ENCODE measurements at places on chromosomes 4 and X.
A peak's percentile ranks its signal among the peaks of the same experiment; 100 is the strongest.

DNA sequence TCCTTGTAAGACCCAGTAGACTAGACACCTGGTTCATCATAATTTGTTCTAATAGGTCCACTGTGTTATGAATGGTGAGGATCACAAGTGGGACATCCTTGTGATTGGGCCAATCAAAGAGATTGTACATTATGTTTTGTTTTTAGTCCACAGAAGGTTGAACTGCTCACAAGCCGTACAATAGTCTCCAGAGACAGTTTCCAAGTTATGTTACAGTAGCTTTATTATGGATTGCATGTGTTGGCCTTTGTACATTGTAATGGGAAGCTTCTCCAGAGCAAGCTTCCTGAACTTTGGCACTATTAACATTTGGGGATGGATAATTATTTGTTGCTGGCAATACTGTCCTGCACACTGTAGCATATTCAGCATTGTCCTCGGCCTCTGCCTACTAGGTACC, 86.1 kb downstream of the MAGEB10 start:
- no peak for DNase-seq

- DNase-seq, result no peak
Observed at GRCh38 chrX:39897741-39898097, 200.0 kb downstream of the BCOR start.

DNA sequence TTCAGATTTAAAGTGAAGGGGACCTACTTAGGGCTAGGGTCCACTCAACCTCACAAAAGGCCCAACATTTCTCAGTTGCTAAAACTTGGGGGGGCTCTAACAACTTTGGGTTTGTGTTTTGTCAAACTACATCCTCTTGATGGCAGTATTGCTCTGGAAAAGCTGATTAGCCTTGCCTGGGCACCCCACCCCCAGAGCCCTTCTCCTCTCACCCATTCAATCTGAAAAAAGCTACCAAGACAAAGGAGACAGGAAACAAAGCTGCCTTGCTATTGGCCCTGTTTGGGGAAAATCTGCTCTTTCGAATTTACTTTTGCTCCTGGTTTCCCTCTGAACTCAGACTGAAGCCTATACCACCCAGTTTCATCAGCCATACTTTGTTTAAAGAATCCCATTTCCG, 195.2 kb upstream of the STK26 start:
- DNase-seq, result no peak

- DNase-seq, result no peak
Observed at GRCh38 chr4:159002950-159003349, 99.9 kb upstream of the RAPGEF2 start.

GRCh38 chr4:152586668-152587067, 50.8 kb upstream of the FBXW7 start:
- DNase-seq, result no peak

DNA sequence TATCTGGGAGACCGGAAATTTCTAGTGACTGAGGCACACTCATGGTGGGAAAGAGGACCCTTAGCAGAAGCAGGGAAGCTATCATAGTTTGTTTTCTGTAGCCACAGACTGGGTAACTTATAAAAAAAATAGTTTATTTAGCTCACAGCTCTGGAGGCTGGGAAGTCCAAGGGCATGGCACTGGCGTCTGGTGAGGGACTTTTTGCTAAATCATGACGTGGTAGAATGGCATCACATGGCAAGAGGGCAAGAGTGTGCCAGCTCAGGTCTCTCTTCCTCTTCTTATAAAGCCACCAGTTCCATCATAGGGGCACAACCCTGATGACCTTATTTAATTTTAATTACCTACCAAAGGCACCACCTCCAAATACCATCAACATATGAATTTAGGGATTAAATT, 13.3 kb downstream of the APLN start:
- DNase-seq, result peak; percentile 21

- DNase-seq, result no peak
Observed at GRCh38 chr4:7898385-7898784, 41.3 kb downstream of the AFAP1 start.

DNA sequence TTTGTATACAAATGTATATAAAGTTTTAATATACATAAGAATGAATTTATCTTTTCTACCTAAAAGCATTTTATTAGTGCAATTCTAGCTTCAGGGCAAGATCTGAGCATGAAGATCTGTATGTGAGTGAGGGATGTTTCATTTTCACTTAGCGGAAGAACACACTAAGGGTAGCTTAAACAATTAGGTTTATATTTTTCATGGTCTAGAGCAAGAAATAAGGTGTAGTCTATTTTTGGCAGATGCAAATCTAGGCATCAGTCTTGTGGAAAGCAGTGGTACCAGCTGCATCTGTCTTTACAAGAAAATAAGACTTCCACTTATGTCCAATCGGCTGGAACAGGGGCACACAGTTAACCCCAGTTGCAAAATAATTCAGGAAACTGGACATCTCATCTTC, 433.3 kb downstream of the ADAM29 start:
- DNase-seq, result no peak

DNA sequence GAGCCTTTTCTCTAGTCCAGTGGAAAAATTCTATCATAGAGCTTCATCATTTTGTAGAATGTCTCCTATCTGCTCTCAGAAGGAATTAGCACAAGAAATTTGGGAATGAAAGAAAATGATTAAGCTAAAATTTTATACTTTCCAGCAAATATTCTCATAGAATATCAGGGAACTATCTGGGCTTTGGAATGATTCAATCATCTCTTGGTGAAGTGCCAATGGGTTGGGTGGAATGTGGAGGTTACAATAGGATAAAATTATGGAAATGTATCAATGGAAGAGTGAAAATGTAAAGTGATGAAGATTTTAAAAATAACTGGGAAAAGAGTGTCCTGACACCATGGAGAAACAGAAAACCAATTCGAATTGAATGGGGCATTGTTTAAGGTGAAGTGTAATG, 119.0 kb upstream of the MID1 start:
- no peak for DNase-seq

DNA sequence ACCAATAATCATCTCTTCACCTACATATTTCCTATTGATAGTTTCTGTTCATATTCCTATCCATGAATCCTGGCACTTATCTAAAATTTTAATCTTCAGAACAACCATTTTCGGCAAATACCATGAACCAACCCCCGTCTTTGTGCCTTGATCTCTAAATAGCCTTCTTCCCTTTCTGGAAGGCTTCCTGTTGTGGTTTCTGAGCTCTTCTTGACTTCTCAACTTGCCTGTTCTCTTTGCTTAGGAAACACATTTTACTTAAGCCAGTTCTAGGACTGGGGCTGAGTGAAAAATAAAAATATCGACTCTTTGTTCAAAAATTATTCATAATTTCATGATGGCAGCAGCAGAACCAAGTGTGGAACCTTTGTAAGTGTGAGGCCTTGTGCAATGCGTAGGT, 882.4 kb downstream of the C4orf33 start:
- no peak for DNase-seq

GRCh38 chrX:63784902-63785707, at the start of gene ARHGEF9:
Gene ARHGEF9, minus strand, starts transcription at chrX:63785214. Its CDS starts 69 bp downstream, at chrX:63785145.
- peak; percentile 77 for DNase-seq

- no peak for DNase-seq
Observed at GRCh38 chr4:52507774-52508173, 151.3 kb downstream of the USP46 start.

GRCh38 chr4:108013327-108013726, 23.6 kb downstream of the HADH start:
- DNase-seq, result no peak

DNA sequence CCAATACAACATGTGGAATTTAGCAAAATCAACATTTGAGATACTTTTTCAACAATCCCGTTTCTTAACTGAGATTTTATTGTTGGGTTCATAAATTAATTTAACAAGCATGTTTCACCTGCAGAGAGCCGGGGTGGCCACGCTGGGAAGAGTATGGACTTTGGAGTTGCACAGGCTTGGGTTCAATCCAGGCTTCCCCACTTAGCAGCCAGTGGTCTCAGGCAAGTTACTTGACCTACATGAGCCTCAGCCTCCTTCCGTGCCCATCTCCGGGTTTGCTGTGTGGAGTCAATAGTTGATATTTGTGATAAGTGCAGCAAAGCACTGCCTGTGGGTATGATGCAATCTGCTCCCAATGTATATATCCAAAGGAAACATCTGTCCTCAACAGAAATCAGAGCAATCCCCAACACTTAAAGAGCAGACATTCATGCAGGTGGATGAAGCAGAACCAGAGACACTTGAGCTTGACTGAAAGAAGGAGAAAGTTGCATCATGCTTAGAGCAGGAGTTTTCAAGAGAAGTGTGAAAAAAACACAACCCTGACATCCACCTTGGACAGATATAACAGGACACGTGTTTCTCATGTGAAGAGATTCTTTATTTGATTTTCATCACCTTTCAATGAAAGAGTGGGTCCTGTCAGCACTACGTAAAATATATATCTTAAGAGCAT, 5.1 kb downstream of the CYTL1 start:
- no peak for DNase-seq

- no peak for DNase-seq
Observed at GRCh38 chr4:147354237-147354636, 126.7 kb upstream of the EDNRA start.

- DNase-seq, result no peak
Observed at GRCh38 chr4:88320224-88320779, 35.9 kb upstream of the PPM1K start.

- DNase-seq, result no peak
Observed at GRCh38 chrX:126124721-126125120, 41.4 kb downstream of the DCAF12L2 start.

- DNase-seq, result no peak
Observed at GRCh38 chrX:66142351-66142750, 21.7 kb upstream of the HEPH start.

DNA sequence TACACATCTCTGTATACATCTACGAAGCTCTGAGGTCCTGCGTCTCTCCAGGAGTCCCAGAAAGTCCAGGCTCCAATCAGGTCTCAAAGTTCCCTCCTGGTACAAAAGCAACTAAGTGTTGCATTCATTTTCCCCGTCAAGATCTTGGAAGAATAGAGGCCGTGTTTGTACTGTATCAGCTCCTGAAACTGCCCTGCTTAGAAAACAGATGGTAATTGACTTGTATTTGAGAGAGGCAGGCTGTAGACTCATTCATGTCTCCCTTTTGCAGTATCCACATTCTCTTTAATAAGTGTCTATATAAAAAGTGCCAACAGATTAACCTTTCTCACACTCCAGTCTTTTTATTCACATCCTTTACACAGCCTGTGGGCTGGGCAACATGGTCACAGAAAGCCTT, 91.7 kb downstream of the HPGD start:
- no peak for DNase-seq

GRCh38 chr4:105145156-105145902, 1.3 kb upstream of the TET2 start:
- DNase-seq, result no peak

GRCh38 chr4:169286562-169287301, 16.0 kb upstream of the SH3RF1 start:
- no peak for DNase-seq

DNA sequence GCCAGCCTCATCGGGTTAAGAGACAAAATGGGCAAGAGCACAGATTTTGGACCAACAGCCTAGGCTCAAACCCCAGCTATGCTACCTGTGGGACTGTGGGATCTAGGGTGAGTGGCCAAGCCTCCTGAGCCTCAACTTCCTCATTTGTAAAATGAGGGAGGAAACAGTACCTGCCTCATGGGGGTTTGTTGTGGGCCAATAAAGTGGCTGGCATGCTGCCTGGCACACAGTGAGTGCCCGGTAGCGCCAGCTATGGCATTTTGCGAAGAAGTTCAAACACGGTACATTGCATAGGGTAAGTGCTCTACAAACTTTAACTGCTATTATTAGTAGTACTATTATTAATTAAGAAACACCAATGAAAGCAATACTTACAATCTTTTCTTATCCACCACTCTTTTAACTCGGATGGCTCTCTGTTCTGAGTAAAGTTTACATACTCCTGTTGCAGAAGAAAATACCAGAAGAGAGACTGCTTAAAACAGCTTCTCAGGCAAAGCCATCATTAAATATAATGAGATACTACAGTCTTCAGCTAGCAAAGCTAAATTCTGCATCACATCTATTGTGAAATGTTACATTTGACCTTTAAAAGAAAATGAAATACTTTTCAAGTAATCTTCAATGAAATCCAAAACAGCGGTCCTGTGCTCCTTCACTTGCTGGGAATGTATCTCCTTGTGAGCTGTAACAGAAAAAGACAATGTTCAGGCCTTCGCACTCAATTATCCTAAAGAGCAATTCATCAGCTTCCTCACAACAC, 70.1 kb downstream of the NSG1 start:
- DNase-seq, result no peak

DNA sequence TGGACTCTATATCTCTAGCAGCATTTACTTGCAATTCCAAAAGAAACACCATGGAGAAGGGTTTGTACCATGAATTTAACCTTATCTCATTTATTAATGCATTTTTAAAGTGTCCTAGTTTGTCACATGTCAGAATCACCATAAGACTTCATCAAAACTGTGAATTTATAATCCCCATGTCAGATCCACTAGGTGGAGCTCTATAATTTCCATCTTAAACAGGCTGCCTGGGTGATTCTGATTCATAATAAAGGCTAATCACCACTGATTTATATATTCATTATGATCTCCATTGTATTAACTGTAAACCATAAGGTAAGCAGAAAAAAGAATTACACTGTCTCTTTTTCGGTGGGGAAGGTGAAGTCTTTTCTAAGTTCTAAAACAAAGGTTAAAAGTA, 4.0 kb downstream of the TCEAL2 start:
- no peak for DNase-seq

GRCh38 chr4:112975567-112976355, 73.7 kb upstream of the ANK2 start:
- DNase-seq, result no peak

GRCh38 chrX:15973299-15973698, 118.7 kb upstream of the AP1S2 start:
- DNase-seq, result no peak

DNA sequence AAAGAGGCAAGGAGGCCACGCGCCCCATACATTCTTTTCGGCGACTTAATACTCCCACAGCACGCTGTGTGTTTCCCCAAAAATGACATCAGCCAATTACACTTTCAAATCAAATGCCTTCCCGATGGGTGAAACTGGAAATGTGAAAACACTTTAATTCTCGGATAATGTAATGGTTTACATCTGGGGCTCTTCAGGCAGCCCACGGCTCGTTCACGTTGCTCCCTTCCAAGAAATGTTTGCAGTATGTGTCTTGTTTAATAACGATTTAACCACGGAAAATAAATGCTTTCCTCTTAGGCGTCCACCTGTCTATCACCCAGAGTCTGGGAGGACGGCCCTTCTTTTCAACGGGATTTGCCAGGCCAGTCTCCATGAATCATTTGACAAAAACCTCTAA, 272.5 kb downstream of the SHOX start:
- DNase-seq, result no peak
